Ascending aorta (tissue), 2 donors: ENCODE measurements at places on chromosomes 6 and 20. TPM values are rescaled to one million over a fixed set of nuclear protein-coding genes. Genes with fewer than 3 reads are reported as not detected.

The KIF13A gene
- total RNA-seq: 28.9 TPM

DNA sequence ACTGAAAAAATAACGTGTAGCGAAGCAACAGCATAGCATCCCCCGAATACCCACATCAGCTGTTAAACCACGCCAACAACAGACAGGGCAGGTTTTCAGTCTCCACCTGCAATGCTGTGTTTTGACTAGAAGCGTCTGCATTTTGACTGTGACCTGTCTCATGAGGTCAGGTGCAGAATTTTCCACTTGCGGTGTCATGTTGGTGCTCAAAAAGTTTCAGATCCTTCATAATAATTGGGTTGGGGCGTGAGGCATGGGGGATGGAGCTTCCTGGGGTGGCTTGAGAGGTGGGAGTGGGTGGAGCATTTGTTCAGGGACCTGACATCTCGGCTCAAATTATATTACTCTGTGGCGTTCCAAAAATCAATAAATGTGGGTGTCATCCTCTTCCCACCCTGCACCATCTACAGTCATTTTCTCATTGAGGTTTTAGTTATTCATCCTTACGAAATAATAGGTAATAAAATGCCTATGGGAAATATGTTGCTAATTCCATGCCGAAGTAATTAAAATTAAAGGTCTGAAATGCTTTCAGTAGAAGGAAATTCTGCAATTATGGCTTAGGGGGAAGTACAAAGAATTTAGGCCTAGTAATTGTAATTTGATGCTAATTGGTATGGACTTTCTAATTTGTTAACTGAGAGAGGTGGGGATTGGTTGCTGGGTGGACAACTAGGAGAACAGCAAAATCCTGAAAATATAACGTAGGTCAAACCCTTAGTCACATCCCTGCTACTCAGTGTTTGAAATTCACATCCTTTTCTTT, 81.0 kb downstream of the TIAM2 start:
- DNase-seq: no peak

DNA sequence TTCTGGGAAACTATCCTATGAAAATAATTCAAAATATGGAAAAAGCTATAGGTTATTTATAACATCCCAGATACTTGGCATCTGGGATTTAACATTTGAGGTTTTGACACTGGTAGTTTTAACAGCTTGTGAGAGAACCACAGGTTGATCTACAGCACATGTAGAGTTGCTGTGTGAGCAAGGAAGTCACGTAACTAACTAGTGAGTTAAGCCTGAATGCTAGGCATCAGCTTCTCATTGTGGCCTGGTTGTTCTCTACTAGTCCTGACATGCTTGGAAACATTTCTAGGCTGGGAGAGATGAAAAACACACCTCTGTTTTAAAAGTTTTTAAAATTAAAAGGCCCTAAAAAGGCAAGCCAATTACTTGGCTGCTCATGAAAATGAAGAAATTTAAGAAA, 28.2 kb downstream of the ESF1 start:
- DNase-seq: no peak

The CTSZ gene
- total RNA-seq: 342 TPM

GRCh38 chr6:140370441-140370840, 996.0 kb upstream of the CITED2 start:
- DNase-seq: no peak

The RAB44 gene
- total RNA-seq: 0.21 TPM

The LRRN4 gene
- not detected for total RNA-seq

The FAM83B gene
- not detected for total RNA-seq

GRCh38 chr20:38255393-38255792, 5.1 kb downstream of the KIAA1755 start:
- DNase-seq: peak; percentile 78

DNA sequence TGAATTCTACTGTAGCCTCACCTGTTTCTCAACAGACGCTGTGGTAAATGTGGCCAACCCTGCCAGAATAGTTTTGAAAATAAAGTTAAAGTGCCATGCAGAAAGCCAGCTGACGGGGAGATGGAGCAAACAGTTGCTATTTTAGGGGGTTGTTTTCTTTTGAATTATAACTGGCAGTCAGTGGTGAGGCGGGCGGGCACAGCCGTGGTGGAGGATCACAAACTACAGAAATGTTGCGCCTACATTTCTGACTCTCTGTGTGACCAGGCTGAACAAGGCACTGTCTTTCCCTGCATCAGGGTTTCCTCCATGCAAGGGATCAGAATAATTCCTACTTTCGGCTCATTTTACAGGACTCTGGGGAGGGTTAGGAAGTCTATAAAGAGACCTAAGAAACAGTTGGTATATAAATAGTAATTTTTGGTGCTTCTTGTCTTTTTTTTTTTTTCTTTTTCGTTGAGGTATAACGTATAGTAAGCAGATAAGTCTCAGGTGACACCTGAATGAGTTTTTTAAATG, 17.2 kb downstream of the CHMP4B start:
- no peak for DNase-seq

DNA sequence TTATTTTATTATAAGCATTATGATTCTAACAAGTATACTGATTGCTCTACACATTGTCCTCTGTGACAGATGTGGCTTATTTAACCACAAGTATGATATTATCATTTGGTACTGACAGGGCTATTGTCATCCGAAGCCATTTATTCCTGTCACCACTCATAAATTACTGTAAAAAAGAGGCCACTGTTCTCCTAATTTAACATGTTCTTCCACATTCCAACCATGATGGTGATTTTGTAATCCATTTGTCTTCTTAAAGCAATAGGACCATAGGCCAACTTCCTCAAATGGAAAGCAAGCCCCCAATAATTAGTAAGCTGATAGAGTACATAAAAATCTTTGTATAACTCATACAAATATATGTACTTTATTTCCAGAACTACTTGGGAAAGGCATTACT, 50.6 kb downstream of the FUT9 start:
- no peak for DNase-seq

The C20orf204 gene
- not detected for total RNA-seq

DNA sequence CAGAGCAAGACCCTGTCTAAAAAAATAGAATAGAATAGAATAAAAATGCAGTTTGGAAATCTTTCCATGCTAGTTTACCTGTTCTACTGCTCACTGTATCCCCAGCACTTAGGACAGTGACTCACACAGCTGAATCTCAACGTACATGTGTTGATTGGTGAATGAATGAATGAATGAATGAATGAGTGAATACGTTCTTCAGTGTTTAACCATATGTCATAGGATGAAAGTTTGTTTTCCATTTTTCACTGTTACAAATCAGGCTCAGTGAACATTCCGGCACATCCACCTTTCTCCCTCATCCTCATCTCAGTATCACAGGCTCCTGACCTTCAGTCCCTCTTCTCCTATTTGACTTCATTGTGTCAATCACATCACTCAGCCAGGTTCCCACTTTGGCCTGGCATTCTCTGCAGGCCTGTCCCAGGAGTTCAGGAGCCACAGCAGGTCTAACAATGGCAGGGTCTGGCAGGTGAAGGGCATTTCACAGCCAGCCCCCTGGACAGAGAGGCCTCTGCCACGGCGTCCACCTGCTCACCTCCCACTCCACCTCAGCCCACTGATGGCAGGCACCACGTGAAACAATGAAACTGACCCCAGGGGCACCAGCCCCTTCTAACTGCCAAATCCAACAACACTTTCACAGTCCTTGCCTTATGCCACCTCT, 7.9 kb downstream of the ZC3H12D start:
- DNase-seq: no peak

DNA sequence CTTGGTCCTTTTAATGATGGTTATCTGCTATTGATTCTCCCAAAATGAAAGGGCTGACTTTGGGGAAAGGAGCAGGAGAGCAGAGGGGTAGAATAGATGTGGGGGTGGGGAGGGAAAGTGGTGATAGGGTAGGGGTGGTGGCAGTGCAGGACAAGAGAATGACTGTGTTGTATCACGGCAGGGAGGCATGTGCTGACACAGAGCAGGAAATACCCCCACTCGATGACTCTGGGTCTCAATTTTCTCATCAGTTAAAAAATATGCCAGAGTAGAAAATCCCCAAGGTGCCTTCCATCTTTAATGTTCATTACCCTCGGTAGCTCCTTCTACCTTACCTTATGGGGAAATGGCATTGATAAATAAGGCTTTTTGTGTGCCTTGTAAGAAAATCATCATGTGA, 79.0 kb upstream of the ATXN1 start:
- no peak for DNase-seq

DNA sequence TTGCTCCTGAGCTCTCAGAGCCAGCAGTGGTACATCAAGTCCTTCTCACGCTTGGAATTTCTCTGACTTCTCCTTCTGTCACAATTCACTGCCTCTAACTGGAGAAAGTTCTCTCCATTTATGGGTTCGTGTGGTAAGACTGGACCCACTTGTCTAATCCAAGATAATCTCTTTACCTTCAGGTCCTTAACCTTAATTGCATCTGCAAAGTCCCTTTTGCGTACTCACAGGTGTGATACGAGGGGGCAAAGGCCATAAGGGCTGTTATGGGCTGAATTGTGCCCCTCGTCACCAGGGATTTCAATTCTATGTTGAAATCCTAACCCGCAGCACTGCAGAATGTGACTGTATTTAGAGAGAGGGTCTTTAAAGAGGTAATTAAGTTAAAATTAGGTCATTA, 27.5 kb upstream of the TBC1D22B start:
- no peak for DNase-seq

DNA sequence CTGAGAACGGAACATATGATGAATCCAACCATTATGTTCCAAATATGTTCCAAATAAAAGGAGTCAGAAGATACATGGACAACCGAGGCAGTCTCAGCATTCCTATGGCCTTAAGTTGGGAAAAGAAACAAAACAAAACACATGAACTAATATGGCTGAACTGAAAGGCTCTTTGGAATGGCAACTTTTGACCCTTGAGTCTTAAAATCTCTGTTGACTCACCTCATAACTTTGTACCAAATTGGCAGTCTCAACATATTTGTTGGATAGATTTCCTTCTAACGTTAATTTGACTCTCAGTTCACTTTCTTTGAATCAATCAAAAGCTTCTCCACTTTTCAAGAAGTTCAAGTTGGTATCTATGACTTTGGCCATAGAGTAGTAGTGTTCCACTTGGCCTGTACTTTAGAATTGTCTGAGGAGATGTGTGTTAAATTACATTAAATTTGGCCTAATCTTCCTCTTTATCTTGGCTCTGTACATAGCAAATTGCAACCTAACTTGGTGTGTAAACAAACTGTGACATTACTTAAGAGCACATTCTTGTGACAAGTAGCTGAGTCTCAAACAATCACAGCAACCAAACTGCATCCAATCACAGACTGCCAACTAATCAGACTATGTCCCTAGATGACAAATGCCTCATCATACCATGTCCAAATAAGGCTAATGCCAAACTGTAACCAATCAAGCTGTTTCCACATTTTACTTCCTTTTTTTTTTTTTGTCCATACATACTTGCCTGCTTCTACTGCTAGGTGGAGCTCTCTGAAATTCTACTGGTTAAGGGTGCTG, 208.8 kb downstream of the BMP2 start:
- DNase-seq: no peak

DNA sequence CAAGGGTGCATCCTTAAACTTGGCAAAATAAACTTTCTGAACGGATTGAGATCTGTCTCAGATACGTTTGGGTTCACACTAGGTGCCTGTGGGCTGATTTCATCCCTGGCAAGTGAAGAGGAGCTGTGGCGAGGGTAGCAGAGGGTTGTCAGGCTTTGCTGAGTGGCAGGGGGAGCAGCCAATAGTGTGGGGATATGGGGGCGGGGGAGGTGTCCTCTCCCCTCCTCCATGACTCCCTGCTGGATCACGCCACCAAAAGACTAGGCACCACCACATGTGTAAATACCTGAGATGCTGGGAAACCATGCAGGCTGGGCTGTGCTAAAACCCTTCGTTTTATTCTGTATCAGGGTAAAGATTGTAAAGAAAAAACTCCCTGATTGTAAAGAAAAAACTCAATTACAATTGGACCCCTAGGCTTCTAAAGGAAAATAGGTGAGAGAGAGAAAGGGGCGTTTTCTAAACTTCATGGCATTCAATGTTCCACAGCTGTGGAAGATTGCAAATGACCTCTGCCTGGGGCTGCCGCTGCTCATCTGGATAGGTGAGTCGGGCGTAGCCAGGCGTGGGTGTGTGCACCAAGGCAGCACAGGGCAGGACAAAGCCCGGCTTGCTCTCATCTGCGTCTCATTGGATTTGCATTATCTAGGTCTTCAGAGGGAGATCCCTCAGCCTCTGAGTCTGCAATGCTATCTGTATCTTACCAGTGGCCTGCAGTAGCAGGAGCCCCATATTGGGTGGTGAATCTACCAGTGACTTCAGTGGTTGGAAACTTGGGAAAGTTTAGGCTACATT, 26.9 kb upstream of the ADTRP start:
- DNase-seq: no peak

The FAXC gene
- not detected for total RNA-seq

- no peak for DNase-seq
These were observed 68.1 kb downstream of the ADGB start for GRCh38 chr6:146666909-146667308.

DNA sequence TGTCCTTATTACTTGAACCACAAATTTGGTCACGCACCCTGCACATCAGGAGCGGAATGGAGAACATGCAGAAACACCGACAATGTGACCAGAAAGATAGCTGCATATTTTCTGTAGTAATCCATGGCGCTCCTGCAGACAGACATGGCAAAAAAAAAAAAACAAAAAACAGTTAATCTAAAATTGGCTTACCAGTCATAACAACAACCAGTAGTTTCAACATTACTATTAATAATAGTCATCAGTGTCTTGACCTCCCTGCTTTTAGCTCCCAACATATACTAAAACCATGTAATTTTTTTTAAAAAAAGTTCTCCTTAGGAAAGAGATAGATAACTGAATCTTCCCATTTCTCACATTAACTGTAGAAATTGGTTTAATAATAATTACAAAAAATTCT, 6.8 kb downstream of the CGA start:
- DNase-seq: no peak

The SLC22A7 gene
- 1.8 TPM for total RNA-seq
